Karpas-422 (cell line): ENCODE measurements at places on chromosomes 6 and 20. TPM values are rescaled to one million over a fixed set of nuclear protein-coding genes. Genes with fewer than 3 reads are reported as not detected.

MEI4 gene
- not detected in 2 replicates for total RNA-seq

- no peak for DNase-seq
- H3K36me3 ChIP-seq, result no peaks in the 10 kb centered on the region
- no peak overlapping the region for H3K4me3 ChIP-seq
- H3K27ac ChIP-seq, result no peak overlapping the region
- H3K27me3 ChIP-seq, result no peaks in the 10 kb centered on the region
Observed at GRCh38 chr6:128963561-128963960, 80.6 kb downstream of the LAMA2 start.

GRCh38 chr20:34753706-34754461, 49.7 kb downstream of the TP53INP2 start:
- H3K27ac ChIP-seq, result no peak overlapping the region
- peaks cover 36% of the 10 kb centered on the region; the same call in 1 of the 2 replicates for H3K36me3 ChIP-seq
- H3K4me1 ChIP-seq, result no peaks in the 10 kb centered on the region

- H3K27ac ChIP-seq, result no peak overlapping the region
- no peaks in the 10 kb centered on the region for H3K27me3 ChIP-seq
- H3K4me3 ChIP-seq, result no peak overlapping the region
- no peaks in the 10 kb centered on the region for H3K4me1 ChIP-seq
- DNase-seq, result no peak
Observed at GRCh38 chr6:19070520-19070919, 683.4 kb downstream of the RNF144B start.

DACT2 gene
- total RNA-seq, result not detected in 2 replicates

DNA sequence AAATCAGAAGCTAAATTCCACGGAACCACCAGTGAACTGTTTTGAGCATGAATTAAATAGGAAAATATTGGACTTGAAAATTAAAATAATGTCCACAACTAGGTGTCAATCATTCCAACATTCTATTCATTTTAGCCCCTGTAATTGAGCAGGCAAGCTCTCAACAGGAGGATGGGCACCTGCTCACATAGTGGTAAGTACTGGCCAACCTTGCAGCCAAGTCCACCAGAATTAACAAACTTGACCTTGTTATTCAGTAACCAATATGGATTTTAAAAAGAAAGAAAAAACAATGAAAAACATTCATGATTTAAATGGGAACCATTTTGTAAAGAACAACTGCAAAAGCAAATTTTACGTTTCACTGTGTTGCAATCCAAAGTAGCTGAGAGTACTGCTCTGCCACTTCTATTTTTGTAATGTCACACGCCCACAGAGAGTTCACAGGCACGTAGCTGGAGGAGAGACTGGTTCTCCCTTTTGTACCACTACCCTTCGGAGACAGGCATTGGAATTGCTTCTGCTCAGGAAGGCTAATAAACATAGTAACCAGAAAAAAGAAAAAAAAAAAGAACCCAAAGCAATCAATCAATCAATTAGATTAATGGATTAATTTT, 75.2 kb upstream of the F13A1 start:
- peaks cover 41% of the 10 kb centered on the region for H3K4me1 ChIP-seq
- no peak for DNase-seq
- no peaks in the 10 kb centered on the region for H3K36me3 ChIP-seq
- no peaks in the 10 kb centered on the region for H3K27me3 ChIP-seq
- no peak overlapping the region for H3K4me3 ChIP-seq

CLIC5 gene
- not detected in 2 replicates for total RNA-seq

DNA sequence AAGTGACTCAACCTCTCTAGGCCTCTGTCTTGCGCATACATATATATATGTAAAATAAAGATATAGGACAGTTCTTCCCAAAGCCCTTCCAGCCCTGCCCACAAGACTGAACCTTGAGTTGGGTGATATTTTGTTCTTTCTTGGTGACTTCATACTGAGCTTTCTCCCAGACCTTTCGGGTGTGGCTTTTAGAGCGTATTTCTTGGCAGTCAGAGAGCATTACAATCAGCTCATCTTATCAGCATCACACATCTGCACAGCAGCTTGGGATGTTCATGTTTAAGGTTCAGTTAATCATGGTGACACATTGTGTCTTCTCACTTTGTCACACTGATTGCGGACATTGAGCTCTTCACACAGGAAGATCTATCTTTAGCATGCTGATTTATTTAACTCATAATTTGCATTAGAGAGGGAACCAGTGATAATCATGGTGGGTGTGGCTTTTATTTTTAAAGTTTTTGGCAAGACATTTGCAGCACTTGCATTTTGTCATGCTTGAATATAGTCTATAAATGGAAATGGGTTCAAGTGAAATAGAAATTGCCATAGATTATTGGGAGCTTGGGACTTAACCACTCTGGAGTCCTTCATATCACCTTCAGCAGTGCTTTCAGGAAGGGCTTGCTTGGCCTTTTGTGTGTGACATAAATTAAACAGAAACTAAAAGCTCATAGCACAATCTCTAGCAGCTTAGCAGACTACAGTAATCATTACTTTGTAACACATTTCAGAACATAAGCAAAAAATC, 8.3 kb downstream of the KIF3B start:
- DNase-seq, result peak; percentile 96
- H3K4me1 ChIP-seq, result peaks cover 74% of the 10 kb centered on the region
- peaks cover 20% of the 10 kb centered on the region for H3K36me3 ChIP-seq
- H3K27me3 ChIP-seq, result no peaks in the 10 kb centered on the region
- peak overlapping the region; percentile 95 for H3K27ac ChIP-seq

ZBTB9 gene
- total RNA-seq, result 5.1 and 6.8 TPM in 2 replicates

DNA sequence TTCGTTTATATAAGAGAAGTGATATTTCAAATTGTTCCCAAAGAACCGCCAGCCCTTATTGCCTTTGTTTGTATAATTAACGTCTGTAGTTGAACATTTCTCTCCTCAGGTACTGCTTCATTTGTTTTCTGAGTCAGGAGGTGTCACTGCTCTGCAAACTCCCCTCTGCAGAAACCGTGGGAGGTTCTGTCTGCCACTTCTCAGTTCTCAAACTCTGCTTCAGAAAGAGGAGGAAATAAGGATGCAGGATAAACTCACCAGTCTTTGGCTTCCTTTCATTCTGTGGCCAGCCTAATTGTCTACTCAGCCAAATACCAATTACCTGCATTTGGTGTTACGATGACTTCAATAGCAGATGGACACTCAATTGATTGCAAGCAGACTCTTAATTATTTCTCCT, 149.8 kb downstream of the PAK5 start:
- DNase-seq, result no peak
- H3K36me3 ChIP-seq, result no peaks in the 10 kb centered on the region
- no peak overlapping the region for H3K4me3 ChIP-seq
- H3K27ac ChIP-seq, result no peak overlapping the region

- no peak overlapping the region for H3K27ac ChIP-seq
- no peaks in the 10 kb centered on the region for H3K4me1 ChIP-seq
- no peak overlapping the region for H3K4me3 ChIP-seq
Observed at GRCh38 chr6:121652223-121652622, 216.8 kb downstream of the GJA1 start.

DNA sequence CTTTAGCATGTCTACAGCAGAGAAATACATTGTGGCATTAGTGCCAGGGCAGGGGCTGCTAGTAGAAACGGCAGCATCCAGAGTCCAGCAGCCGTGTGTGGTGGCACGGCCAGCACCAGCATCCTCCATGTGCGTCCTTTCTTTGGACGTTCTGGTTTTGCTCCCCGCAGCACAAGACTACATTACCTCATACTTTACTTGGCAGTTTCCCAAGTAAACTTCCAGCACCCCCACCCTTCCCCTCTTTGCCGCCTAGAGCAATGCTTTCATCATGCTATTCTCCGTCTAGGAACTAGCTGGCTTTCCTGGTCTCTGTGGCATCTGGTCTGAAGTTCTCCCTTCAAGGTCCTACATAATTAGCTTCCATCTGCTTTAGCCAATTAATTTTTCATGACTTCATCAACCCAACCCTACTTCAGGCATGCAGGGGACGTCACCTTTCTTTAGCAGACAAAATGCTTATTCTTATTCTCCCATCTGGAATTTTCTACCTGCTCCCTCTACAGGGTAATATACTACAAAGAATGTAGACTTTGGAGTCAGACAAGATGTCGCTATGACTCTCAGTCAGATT, 67.6 kb downstream of the BLOC1S5 start:
- H3K27me3 ChIP-seq, result no peaks in the 10 kb centered on the region
- no peaks in the 10 kb centered on the region for H3K36me3 ChIP-seq
- no peak overlapping the region for H3K27ac ChIP-seq

- peaks cover 67% of the 10 kb centered on the region for H3K4me1 ChIP-seq
- H3K27me3 ChIP-seq, result no peaks in the 10 kb centered on the region
- peak overlapping the region; percentile 77 for H3K4me3 ChIP-seq
- H3K36me3 ChIP-seq, result peaks cover 26% of the 10 kb centered on the region; the same call in 1 of the 2 replicates
- peak overlapping the region; percentile 90 for H3K27ac ChIP-seq
Observed at GRCh38 chr20:51540580-51540979, 1.9 kb downstream of the NFATC2 start.
